ENCODE measurements at places on chromosomes 3 and 15.

DNA sequence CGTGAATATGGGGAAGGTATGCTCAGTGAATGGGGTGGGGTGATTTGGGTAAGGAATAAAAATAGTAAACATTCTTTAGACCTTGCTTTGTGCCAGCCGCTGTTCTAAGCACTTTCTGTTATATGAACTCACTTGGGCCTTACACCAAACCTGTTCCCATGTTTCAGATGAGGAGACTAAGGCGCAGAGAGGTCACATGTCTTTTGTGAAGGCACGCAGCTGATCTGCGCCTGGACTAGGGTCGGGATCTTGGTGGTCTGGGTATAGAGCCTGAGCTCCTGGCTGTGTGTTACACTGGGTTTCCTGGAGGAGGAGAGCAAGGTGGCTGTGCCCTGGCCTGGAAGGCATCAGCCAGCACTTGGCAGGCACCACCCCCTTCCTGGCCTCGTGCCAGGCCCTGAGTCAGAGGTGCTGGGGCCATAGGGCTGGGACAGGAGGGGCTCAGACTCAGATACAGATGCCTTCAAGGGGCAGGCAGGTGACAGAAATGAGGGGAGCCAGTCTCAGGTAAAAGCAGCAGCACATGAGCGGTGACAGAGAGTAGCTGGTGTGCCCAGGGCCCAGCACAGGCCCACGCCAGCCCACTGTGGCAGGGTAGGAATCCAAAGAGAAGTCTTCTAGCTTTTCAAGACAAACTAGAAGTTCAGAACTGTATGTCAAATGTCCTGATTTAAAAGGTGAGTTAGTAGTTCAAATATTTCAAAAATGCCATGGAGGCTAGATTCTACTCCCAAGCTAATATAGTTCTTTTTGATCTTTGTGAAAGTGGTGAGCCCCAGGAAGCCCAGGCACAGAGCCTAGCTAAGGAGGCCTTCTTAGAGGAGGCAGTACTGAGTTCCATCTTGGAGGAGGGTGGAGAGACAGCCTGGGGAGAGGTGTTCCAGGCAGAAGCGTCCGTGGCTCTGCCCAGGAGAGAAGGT is 83.1 kb downstream of the DNAJB8 start:
- DNase-seq = peak; percentile 50

DNA sequence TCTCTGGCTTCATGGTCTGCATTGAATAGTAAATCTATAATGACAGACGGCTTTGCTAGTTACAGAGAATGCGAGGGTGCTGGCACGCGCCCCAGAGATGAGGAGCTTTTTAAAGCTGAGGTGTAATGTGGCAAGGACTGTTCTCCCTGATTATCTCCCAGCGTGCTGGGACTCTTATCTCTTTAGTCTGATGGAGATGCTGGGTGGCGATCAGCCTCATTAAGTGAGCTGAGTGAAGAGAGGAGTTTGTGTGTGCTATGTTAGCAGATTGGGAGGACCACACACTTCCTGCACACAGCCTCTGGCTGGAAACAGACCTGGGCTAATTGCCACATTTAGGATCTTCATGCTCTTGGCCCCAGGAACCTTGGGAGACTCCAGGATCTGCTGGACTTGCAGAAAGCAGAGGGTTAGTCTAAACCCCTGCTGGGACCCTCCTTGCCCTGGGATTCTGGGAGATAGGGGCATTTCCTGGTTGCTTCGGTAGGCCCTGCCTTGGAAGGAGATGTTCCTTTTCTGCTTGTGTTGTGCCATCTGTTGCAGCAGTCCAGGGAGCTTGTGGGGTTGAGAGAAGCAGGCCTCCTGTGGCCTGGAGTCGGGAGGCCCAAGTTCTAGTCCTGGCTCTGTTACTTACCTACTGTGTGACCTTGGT is 15.0 kb downstream of the PDIA5 start:
- DNase-seq = no peak

GRCh38 chr3:178393146-178393545 is 143.1 kb upstream of the KCNMB2 start:
- DNase-seq = no peak

DNA sequence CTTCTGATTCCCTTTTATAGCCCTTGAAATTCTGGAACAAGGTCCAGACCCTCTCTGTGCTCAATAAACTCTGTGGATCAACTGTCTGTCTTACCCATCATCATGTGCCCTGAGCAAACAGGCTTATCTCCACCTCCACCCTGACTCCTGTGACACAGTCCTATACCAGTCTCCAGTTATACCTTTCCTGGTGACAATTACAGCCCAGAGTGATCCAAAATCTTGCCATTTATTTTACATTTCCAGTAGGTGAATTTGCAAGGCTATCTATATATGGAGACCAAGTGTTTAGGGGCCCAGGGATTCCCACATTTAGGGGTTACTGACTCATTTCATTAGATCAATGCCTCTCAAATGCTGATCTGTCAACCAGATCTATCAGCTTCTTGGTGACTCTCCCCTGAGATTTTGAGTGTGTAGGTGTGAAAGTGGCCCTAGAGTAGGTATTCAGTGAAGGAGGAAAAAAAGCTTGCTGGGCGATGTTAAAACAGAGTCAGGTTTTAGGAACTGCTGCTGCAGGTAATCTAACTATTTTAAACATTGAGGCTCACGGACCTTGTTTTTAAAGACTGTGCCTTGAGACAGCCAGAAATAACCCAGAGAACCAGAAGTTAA is 229.6 kb upstream of the WNT5A start:
- DNase-seq = no peak

DNA sequence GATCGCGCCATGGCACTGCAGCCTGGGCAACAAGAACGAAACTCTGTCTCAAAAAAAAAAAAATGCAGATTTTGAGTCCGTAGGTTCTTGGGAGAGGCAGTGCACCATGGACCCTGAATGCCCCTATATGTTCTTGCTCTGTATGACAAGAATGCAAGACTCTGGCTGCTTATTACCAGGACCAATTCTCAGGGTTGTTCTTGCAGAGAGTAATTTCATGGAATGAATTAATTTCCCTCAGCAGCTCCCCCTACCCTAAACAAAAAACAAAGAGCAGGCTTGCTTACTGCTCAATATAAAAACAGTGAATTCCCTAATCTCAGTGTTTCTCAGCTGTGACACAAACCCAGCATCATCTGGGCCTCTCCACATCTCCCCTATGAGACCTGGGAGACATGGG is 20.5 kb upstream of the DYNC1LI1 start:
- no peak for DNase-seq

DNA sequence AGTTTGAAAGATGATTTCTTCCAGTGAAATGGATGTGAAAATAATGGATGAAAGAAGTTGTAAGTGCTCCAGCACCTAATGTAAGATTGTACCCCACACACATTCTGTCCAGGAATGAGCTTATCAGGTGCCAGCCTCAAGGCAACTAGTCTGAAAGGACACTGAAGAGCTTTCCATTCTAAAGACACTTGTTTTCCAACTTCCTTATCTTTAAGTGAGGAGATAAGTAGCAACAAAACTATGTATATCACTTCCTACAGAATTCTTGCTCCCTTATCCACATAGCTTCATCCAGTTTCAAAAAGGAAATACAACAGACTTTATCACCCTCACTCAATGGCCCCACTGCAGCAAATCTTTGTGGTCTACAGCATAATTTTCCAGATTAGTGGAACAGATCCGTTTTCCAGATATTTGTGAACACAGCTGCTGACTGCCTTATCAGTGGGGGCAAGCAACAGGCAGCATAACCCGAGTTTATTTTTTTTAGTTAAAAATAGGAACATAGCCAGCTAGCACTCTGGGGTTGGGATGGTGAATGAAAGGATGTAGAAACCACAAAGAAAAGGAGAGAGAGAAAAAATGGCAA is 60.6 kb downstream of the CD200R1L start:
- DNase-seq = no peak

GRCh38 chr3:57617739-57618138 is 20.6 kb upstream of the ARF4 start:
- no peak for DNase-seq

DNA sequence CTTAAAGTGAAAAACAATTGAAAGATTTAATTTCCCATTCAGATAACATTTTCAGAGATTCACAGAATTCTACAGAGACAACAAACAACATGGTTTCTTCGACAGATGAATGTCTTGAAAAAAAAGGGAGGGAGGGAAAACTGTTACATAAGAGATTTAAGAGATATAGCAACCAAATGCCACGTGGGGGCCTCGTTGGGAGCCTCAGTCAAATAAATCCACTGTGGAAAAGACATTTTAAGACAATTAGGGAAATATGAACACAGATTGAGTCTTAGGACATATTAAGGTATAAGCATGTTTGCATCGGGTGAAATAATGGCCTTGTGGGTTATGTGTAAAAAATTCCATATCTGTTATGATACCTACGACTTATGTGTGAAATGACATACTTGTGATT is 5.0 kb upstream of the PRRT3 start:
- DNase-seq = no peak

GRCh38 chr3:59481776-59482400 is 432.1 kb upstream of the CFAP20DC start:
- no peak for DNase-seq

GRCh38 chr3:14218355-14218754 is 39.7 kb downstream of the LSM3 start:
- DNase-seq = no peak

DNA sequence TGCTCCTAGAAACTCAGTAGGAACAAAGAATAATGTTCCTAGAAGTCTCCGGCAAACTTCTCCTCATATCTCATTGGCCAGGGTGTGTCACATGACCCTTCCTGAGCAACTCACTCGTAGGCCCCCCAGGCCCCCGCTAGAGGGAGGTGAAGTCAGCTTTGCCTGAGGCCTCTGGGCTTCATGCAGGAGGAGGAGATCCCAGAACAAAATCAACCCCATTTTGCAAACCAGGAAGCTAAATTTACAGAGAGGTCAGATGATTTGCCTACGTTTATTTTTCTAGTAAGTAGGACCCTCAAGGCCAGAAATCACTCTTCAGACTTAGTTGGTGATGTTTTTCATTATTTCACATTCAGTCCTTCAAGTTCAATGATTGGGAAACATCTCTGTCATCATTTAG is 99.1 kb downstream of the SSR3 start:
- DNase-seq = no peak

GRCh38 chr3:24311881-24312280 is 182.8 kb downstream of the THRB start:
- no peak for DNase-seq

GRCh38 chr15:48781481-48782081 is 29.3 kb downstream of the CEP152 start:
- no peak for DNase-seq

GRCh38 chr3:73716418-73716817 is 91.7 kb upstream of the PDZRN3 start:
- DNase-seq = no peak

DNA sequence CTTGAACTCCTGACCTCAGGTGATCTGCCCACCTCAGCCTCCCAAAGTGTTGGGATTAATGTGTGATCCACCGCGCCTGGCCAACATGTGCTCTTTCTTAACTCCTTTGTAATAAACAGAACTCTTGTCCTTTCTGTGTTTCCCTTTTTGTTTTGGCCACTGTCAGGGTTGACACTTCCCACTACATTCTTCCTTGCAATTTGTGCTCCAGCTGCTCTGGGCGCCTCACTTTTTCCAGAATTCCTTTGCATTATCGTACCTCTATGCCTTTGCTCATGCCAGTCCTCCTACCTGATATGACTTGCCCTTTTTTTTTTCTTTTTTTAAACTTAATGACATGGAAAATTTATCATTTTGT is 38.8 kb upstream of the SMAD3 start:
- DNase-seq = no peak

GRCh38 chr3:108403198-108403597 is 106.8 kb downstream of the HHLA2 start:
- DNase-seq = no peak

DNA sequence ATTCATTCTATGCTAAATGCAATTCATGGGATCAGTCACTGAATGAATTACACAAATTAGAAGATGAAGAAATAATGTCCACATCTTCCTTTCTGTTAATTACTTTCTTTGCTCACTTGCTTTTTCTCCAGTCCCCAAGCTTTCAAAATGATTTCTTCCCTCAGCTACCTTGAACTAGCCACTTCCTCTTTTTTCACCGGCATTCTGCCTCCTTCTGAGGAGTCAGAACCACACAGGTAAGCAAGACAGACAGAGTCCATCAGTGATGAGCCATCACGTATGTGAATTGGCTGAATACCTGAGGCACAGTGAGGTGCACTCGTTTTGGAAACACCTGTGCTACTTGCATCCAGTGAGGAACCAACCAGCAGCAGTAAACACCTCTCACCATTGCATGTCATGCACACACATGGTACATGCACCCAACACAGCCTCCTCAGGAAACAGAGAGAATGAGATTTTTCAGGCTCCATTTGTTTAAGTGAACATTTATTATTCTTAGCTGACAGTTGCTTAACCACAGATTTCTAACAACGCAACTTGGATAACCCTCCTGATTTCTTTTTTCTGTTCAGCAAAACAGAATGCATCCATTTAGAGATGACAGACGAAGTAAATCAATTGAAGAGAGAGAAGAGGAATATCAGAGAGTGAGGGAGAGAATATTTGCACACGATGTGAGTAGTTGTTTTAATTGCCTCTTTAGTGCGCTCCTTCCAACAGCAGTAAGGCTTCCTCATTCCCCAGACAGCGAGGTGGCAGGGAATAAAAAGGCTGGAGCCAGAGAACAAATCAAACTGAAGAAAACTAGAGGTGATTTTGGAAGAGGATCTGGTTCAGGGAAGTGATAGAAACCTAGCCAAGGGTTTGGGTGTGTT is 69.3 kb downstream of the ARPP21 start:
- no peak for DNase-seq

DNA sequence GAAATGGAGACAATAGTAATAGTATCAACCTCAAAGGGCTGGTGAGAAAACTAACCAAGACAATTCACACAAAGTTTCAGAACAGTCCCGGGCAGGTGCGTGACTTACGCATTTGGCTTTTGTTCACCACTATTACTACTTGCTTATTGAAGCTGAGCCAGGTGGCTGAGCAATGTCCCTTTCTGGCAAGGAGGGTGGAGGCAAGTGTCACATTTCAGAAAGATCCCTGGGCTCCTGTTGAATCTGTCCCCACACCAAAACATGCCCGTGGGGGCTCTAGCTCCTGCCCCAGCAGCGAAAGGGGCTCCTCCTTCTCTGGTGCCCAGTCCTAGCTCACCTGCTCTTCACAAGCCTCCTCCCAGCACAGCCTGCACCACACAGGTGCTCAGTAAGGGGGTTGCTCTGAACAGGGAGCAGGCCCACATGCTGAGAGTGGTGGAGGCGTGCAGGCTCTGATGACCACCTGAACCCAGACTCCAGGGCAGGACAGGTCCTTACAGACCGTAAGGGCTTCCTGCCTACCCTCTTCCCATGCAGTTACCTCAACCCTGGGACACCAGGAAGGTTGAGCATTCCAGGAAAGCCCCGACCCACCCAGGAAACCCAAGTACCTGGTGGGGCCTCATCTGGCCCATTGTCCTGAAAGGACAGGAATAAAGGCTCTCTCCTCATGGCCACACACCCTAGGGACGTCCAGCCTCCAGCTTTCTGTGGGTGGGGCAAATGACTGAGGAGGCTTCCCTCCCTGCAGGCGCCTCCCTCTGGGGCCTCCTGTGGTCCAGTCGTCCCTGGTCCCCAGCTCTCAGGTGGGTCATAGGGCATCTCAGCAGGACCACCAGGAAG is 32.6 kb downstream of the SEMA7A start:
- peak; percentile 55 for DNase-seq

DNA sequence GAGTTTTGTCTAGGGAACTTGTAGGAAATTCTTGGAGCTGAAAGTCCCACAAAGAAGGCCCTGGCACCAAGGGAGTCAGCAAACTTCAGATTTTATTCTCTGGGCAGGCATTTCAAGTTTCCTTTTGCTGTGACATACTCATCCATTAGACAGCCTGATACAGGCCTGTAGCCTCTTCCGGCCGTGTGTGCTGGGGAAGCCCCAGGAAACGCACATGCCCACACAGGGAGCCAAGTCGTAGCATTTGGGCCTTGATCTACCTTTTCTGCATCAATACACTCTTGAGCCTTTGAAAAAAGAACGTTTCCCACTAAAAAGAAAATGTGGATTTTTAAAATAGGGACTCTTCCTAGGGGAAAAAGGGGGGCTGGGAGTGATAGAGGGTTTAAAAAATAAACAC is 15.0 kb downstream of the TIGIT start:
- DNase-seq = peak; percentile 53

All from stimulated activated naive CD8-positive, alpha-beta T cell treated with anti-CD3 and anti-CD28 coated beads, Interleukin-15, Interleukin-2, amounts not matched to agents 100 U/mL and 50 U/mL, for 24 hours (primary cell).